ENCODE measurements at places on chromosomes 6 and 20.

- no peak for DNase-seq
Measured at GRCh38 chr6:73713426-73714147, 17.6 kb downstream of the CD109 start.

DNA sequence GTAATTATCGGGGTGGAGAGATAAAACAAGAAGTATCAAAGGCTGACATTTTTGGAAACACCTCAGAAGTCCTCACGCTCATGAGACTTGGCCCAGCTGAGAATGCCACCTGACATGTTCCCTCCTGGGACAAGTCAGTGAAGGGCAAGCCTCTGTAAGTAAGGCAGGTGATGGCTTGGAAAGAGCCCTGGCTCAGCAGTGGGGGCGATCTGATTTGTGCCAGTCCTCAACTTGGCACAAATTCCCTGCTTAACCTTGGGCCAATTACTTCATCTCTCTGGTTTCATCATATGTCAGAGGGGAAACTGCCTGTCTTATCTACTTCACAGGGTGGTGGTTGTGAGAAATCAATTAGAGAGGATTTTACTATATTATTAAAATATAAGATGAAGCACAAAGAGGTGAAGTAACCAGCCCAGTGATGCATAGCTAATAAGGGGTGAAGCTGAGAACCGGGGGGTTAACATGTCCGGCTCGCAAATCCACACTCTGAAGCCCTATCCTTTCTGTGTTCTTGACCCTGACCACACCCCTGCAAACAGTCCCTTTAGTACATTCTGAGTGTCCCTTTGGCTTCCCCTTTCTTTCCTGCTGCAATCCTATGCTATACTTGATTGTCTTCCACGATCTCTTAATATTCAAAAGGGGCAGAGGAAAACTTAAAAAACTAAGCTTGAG lies 8.8 kb upstream of the MOCS1 start:
- no peak for DNase-seq

DNA sequence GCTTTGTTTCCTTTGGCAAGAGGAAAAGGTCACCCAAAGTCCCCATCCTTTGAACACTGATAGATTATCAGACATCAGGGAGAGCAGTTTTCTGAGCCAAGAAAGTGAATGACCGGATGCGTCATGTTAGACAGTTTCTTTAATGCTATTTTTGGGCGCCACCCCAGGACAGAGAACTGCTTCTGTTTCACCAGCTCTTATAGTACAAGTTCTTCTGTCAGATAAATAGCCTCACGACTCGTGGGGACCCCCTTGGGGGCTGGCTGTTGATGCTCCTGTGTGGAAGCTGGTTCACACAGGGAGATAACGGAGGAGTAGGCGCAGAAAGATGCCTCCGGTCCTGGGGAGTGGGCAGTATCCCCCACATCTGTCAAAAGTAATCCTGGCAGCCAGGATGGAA lies 54.6 kb downstream of the NPEPL1 start:
- no peak for DNase-seq

GRCh38 chr6:137751768-137752560 lies 115.1 kb upstream of the TNFAIP3 start:
- DNase-seq: no peak

- no peak for DNase-seq
Measured at GRCh38 chr6:40505191-40505810, 81.9 kb downstream of the LRFN2 start.

DNA sequence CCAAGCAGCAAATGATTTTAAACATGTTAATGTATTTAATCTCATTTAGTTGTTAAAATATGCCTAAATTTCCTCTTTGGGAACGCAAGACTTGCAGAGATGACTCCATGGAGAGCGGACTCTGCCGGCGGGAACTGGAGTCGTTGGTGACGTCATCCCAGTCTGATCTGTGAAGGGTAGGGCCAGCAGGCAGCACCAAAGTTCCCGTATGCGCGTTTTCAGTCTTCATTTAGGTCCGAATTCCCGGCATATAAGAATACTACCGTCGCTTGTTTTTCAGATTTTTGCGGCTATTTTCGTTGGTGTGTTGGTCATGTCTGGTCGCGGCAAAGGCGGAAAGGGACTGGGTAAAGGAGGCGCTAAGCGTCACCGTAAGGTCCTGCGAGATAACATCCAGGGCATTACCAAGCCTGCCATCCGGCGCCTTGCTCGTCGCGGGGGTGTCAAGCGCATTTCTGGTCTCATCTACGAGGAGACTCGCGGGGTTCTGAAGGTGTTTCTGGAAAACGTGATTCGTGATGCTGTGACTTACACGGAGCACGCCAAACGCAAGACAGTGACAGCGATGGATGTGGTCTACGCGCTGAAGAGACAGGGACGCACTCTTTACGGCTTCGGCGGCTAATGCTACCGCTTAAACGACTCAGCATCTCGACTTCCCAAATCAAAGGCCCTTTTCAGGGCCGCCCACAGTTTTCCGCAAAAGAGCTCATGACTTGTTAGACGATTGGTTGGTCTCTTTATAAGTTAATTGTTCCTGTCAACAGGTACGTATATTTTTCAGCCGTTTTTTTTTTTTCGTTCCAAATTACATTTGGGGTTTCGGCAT lies 117.3 kb downstream of the HFE start:
- peak; percentile 91 for DNase-seq

DNA sequence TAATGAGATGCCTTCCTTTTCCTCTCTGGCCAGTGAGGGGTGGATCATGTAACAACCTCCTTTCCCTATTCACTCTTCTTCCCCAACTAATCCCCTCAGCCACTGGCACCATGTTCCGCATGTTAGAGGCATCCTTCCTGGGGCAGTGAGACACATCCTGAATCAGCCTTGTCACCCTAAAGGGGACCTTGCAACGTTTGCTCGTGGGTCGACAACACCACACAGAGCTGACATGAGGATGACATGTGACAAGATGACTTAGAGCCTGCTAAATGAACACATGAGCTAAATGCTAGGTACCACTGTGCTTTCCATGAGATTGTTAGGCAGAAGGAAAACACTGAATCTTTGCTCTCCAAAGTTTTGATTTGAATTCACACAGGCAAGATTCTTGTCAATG lies 129.2 kb downstream of the ATXN1 start:
- DNase-seq: no peak

GRCh38 chr6:121105461-121105860 lies 228.8 kb downstream of the TBC1D32 start:
- DNase-seq: no peak

GRCh38 chr20:59364611-59365010 lies 64.2 kb downstream of the EDN3 start:
- no peak for DNase-seq

DNA sequence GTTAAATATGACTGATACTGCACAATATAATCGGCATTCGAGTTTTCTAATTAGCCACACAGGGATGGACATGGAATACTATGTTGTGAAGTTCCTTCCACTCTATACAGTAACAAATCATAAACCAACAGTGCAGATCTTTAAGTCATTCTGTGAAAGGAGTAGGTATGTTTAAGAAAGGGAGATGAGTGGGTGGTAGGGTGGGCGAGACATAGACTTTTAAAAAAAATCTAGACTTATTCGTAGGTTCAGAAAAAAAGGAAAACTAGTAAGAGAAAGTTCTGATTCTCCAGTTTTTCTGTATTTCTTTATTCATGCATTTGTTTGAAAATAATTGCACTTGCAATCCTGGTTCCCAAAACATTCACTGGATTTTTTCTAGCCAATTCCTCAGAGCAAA lies 61.8 kb downstream of the SYNDIG1 start:
- no peak for DNase-seq

DNA sequence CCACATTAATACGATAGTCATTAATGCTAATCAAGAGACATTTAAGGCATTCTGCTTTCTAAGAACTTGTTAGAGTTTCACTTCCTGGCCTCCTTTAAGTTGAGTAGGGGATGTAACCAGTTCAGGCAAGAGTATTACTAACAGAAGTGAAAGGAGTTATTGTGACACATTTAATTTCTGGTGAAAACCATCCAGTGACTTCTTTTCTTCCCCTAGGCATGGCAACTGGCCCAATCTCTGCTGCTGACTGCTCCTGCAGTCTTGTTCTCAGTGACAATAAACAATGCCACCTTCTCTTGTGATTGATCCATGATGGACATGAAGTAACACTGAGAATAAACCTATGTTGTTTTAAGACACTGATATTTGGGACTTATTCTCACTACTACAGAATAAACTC lies 130.9 kb upstream of the DEFB112 start:
- no peak for DNase-seq

DNA sequence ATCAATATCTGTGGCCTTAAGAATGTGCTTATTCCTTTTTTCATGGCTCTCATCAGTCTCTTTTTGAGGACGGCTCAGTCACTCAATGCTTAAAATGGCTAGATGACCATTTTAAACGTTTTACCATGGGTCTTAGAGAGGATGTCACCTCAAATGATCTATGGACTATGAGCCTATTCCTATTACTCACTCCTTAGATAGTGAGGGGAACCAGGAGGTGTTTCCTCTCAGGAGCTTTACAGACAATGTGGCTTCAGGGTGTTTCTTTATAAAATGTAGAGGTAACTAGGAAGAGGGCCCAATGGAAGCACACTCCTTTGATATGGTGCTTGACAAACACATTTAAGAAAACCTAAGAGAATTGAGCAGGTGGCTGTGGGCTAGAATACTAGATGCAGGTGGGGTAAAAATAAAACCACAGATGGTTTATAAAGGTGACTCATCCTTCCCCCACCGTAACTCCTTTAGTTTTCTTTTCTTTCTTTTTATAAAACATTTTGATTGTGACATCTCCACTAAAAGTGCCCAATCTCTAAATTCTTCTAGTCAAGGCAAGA lies 1.5 kb upstream of the TMEM200A start:
- no peak for DNase-seq

GRCh38 chr6:18101271-18101670 lies 21.2 kb downstream of the NHLRC1 start:
- DNase-seq: no peak

DNA sequence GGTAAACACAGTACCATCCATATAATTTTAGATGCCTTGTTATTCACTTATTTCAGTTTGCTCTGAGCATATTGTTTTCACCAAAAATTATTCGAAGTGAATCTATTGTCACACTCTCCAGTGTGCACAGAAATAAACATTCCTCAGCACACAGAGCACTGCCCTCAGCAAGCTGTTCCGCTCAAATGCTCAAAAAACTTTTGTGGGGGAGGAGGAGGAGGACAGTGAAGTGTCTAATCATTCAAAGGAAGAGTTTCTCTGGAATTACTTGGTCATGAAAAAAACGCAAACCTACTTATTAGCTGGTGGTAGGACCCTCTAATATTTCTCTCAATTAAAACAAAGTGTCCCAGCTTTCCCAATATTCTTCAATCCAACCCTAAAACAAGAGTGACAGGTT lies 88.3 kb downstream of the DTNBP1 start:
- DNase-seq: no peak

- no peak for DNase-seq
Measured at GRCh38 chr20:14817101-14817500, 479.7 kb upstream of the FLRT3 start.

- peak; percentile 39 for DNase-seq
Measured at GRCh38 chr20:45368221-45368980, 5.4 kb downstream of the SYS1 start.

DNA sequence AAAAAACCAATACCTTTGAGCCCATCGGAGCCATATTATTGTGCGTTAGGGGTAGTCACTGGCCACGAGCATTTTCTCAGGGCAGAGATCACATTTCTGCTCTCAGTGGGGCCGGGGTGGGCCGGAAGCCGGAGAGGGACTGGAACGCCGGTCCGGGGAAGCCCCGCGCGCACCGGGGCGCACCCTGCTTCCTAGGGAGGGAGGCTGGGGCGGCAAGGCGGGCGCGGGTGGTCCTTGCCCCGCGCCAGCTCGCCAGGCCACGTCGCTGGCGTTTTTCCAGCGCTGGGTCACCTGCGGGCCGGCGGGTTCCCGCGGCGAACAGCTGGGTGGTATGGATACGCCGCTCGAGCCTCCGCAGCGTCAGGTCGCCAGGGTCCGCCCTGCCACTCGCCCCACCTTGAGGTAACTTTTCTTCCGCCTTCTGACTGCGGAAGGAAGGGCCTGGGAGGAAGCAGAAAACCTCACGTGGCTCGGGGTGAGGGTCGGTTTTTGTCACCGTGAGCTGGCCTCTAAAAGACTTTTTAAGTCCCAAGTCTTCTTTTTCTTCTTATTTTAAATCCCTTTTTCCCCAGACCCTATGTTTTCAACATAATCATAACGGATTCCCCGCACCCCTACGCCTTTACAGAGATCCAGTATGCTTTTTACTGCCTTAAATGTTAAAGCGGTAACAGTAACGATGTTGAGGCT lies 2.7 kb upstream of the EEF1A1 start:
- DNase-seq: peak; percentile 77

DNA sequence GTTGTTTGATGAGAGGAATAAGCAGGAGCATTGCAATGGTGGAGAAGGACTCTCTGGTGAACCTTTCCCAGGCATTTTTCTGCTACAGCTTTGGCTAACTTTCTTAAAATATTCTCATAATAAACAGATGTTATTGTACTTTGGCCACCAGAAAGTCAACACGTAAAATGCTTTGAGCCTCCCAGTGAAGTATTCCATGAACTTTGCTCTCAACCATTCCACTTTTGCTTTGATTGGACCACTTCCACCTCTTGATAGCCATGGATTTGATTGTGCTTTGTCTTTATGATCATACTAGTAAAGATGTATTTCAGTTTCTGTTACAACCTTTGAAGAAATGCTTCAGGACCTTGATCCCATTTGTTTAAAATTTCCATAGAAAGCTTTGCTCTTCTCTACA lies 241.1 kb downstream of the TENT5A start:
- no peak for DNase-seq

DNA sequence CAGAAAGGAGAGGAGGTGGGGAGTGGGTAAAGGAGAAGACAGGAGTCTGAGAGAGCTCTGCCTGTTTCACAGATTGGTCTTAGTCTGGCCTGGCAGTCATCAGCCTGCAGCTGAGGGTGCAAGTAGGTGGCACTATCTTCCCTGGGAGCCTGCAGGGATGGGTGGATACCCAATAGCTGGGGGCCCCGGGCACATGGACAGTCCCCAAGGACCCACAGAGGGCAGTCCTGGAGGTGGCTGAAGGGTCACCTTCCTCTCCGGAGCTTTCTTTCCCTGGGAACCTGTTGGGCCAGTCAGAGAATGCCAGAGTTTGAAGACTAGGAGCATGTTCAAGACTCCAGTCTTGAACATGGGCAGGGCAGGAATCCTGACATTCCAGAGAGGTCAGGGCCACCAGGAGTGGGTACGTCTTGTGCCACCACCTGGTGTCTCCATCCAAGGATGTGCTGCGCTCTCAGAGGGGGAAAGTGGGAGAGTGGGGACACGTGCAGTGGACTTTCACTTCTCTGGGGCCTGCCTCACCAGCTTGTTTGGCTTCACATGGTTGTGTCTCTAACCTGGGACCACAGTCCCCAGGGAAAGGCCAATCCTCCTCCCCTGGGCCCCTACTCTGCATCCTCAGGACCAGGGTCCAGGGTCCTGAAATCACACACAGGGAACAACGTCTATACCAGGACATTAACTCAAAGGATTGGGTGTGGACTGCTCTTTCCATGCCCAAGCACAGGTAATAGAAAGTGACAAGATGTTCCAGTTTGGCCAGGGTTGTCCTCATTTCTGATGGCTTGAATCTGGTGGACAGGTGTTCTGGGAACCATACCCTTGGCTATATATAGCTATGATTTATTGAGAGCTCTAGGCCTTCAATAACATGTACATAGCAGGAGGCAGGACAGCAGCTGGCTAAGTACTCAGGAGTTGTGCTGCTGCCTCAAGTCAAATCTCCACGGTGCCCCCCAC lies 18.0 kb downstream of the AARS2 start:
- no peak for DNase-seq
